Aorta (tissue), 5 donors: ENCODE measurements at places on chromosomes 6 and 20. TPM values are rescaled to one million over a fixed set of nuclear protein-coding genes. Genes with fewer than 3 reads are reported as not detected.

- no peak for DNase-seq
- H3K36me3 ChIP-seq, result no peaks in the 10 kb centered on the region
- H3K4me1 ChIP-seq, result no peaks in the 10 kb centered on the region
- H3K27me3 ChIP-seq, result no peaks in the 10 kb centered on the region
- no peak overlapping the region for H3K27ac ChIP-seq
- H3K4me3 ChIP-seq, result no peak overlapping the region
These were observed 86.5 kb downstream of the LYRM4 start for GRCh38 chr6:5174244-5174643.

TNFRSF21 gene
- total RNA-seq, result 3.7 TPM

GRCh38 chr6:111238464-111239119, 151.3 kb downstream of the SLC16A10 start:
- no peak overlapping the region for H3K4me3 ChIP-seq
- H3K4me1 ChIP-seq, result no peaks in the 10 kb centered on the region
- no peak for DNase-seq
- no peaks in the 10 kb centered on the region for H3K36me3 ChIP-seq
- no peaks in the 10 kb centered on the region for H3K27me3 ChIP-seq

DNA sequence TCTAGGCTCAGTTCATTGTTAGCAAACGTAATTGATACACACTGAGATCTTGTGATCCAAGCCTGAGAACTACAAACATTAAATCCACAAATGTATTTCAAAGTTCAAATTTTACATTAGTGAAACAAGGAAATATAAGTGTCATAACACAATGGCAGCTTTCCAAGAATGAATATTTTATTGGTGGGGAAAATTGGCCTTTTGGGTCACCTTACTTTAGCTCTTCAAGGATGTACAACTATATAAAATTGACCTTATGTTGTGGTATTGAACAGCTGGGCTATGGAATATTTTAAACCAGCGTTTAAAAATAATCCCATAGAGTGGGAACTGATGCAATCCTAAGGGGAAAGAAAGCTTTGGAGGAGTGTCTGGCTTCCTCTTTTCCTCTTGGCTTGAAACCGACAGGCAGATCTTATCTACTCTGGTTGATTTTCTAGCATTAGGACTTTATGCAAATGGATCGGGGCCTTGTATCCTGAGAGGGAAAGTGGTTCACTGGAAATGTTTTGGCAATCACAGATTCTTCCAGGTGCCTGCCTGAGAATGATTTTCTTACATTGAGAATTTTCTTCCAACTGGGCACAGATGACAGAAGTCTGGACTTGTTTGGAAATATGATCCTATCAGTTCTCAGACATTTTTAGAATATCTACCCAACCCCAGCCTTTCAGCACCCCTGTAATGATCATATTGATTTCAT, 184.8 kb upstream of the ECI2 start:
- H3K27ac ChIP-seq, result no peak overlapping the region
- DNase-seq, result no peak
- H3K4me3 ChIP-seq, result no peak overlapping the region

NOTCH4 gene
- total RNA-seq, result 64.4 TPM

- no peak for DNase-seq
- H3K27me3 ChIP-seq, result no peaks in the 10 kb centered on the region
- H3K36me3 ChIP-seq, result no peaks in the 10 kb centered on the region
- no peak overlapping the region for H3K27ac ChIP-seq
These were observed 381 bp upstream of the BICRAL start for GRCh38 chr6:42781546-42781795.
